NCI-H2029 treated with DMSO at 0.1 percent for 48 hours (cell line): ENCODE measurements at places on chromosomes 3 and 15.

GRCh38 chr3:98903705-98904481, 2.4 kb upstream of the DCBLD2 start:
- DNase-seq = no peak

GRCh38 chr3:190692256-190692655, 170.2 kb downstream of the GMNC start:
- DNase-seq = no peak

GRCh38 chr3:110905121-110905520, 166.5 kb upstream of the NECTIN3 start:
- no peak for DNase-seq

- no peak for DNase-seq
Measured at GRCh38 chr3:52742418-52743041, 28.2 kb downstream of the NEK4 start.

- no peak for DNase-seq
Measured at GRCh38 chr3:17515445-17516234, 226.8 kb downstream of the TBC1D5 start.

DNA sequence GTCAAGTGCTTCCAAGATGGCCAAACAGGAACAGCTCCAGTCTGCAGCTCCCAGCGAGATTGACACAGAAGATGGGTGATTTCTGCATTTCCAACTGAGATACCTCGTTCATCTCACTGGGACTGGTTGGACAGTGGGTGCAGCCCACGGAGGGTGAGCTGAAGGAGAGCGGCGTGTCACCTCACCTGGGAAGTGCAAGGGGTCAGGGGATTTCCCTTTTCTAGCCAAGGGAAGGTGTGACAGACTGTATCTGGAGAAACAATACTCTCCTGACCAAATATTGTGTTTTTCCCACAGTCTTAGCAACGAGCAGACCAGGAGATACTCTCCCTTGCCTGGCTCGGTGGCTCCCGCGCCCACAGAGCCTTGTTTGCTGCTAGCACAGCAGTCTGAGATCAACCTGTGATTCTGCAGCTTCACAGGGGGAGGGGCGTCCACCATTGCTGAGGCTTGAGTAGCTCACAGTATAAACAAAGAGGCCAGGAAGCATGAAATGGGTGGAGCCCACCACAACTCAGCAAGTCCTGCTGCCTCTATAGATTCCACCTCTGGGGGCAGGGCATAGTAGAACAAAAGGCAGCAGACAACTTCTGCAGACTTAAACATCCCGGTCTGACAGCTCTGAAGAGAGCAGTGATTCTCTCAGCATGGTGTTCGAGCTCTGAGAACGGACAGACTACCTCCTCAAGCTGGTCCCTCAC, 293.5 kb upstream of the SUCLG2 start:
- no peak for DNase-seq

DNA sequence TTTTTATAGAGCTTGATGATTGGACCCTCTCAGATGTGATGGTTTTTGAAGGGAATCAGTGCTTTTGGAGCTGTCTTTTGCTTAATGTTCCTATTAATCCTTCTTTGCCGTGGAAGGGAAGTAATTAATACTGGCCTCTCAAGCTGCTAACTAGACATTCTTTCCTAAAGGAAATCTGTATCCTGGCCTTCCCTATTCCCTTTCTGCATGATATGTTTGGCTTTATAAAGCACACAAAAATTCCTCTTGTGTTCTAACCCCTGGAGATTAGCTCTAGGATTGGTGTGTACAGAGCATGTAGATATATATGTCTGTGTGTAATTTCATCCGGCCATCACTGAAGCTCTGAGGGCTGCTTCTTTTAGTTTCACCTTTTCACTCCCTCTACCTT, 6.9 kb downstream of the ATXN7 start:
- DNase-seq = no peak

DNA sequence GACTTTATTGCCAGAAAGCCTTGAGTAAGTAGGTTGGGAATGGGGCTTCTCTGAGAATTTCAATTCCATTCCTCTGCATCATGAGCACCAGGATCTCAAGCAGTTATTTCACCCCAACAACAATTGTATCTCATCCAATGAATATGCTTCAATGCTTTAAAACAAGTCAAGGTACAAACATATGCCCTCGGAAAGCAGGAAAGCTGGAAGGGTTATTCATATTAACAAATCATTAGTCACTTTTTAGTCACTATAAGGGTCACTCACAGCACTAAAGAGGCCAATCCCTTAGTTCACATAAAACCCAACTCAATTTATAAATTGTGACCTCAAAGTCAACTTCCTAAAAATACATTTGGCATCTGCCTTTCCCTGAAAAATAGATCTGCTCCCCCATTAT, 16.2 kb downstream of the MB21D2 start:
- DNase-seq = no peak

DNA sequence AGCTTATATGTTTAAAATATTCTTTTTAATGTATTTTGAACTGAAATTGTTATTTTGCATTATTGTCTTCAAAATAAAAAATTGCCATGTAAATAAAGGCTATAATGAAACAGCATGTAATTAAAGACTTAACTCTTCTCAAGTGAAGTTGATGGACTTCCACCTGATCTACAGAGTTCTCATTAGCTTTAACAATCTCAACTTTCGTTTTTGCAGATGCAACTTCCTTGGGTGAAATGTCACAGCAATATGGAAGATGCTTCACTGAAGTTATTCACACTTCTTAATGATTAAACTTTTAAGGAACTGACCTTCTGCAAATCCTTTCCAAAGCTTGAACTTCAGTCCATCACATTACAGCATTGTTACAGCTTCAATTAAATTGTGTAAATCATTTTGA, 63.6 kb downstream of the OSTN start:
- DNase-seq = no peak

- no peak for DNase-seq
Measured at GRCh38 chr3:154085799-154086198, 35.4 kb upstream of the ARHGEF26 start.
